ENCODE measurements at places on chromosomes 16 and 17.

- DNase-seq: no peak
Observed at GRCh38 chr17:80805032-80805751, 186.4 kb upstream of the CHMP6 start.

- peak; percentile 9 for DNase-seq
Observed at GRCh38 chr17:8326511-8327302, 12.9 kb upstream of the ODF4 start.

DNA sequence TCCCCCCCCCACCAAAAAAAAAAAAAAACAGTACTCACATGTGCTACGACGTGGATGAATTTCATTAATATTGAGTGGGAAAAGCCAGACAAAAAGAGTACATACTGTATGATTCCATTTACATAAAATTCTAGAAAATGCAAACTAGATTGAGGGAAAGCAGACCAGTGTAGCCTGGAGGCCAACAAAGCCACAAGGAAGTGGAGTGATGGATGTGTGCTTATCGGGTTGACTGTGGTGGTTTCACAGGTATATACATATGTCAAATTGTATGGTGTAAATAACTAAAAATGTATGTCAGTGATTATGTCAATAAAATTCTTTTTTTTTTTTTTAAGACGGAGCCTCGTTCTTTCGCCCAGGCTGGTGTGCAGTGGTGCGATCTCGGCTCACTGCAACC, 1.9 kb upstream of the PLD6 start:
- no peak for DNase-seq

GRCh38 chr16:10976634-10977033, 32.3 kb downstream of the CLEC16A start:
- no peak for DNase-seq

DNA sequence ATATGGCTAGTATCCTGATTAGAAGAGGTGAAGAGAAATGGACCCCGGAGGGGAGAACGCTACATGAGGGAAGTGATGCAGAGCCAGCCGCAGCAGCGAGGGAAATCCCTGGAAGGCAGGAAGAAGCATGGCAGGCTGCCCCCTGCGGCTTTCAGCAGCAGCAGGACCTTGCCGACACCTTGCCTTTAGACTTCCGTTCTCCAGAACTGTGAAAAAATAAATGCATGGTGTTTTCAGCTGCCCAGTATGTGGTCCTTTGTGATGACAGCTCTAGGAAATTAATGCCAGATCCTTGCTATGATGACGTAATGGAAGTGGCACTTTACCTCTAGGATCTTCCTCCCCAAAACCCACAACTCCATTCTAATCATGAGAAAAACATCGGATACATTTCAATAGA, 9.7 kb upstream of the ZFP1 start:
- DNase-seq: no peak

GRCh38 chr17:20009302-20010098, at the start of gene SPECC1:
Gene SPECC1, plus strand, starts transcription at chr17:20009359. Its CDS starts 87,293 bp downstream, at chr17:20096652.
- DNase-seq: peak; percentile 86

GRCh38 chr16:19804538-19805323, 79.9 kb downstream of the GPRC5B start:
- DNase-seq: no peak

DNA sequence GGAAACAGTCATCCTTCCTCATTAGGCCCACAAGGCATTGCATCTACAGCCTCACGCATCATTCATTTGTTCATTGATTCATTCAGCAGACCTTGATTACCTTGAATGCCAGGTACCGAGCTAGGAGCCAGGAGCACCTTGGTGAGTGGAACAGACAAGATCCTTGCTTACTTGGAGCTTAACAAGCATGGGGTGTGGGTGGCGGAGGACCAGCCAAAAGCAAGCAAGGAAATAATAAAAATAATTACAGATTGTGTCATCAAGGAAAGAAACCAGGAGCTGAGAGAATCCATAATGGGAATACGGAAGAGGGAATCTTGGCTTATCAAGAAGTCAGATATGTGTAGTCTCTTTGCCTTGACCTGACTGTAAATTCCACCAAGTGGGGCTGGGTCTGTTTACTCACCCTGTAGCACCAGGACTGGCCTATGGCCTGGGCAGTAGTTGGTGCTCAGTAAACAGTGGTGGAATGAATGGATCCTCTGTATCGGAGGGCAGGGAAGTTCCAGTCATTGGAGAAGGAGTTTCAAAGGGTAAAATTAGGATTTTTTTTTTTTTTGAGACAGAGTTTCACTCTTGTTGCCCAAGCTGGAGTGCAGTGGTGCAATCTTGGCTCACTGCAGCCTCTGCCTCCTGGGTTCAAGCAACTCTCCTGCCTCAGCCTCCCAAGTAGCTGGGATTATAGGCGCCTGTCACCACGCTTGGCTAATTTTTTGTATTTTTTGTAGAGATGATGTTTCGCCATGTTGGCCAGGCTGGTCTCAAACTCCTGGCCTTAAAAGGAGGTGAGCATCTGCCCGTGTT, 157.7 kb downstream of the MSI2 start:
- DNase-seq: no peak

- DNase-seq: no peak
Observed at GRCh38 chr17:41421116-41421515, 3.3 kb downstream of the KRT37 start.

DNA sequence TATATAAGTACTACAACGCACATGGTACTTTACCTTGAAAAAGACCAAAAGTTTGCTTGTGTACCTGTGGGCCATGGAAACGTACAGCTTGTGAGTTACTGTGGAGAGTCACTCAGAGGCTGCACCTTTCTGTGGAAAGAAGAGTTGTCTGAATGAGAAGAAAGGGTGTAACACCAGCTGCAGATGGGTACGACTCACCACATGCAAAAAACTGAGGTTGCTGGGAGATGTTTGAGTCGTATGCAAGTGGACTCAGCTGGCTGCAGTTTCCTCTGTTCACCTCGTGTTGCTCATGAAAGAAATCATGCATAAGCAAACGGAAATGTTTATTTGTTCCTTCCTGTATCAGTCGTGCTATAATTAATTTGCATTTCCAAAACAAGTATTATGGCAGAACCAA, 22.4 kb upstream of the DYNLRB2 start:
- DNase-seq: no peak

- DNase-seq: no peak
Observed at GRCh38 chr16:53752560-53752959, 48.6 kb downstream of the FTO start.

- DNase-seq: no peak
Observed at GRCh38 chr17:82879241-82879640, 39.4 kb upstream of the ZNF750 start.

- DNase-seq: no peak
Observed at GRCh38 chr16:35506898-35507194, 2047.4 kb downstream of the TP53TG3F start.

- no peak for DNase-seq
Observed at GRCh38 chr16:57590654-57591085, 37.8 kb upstream of the ADGRG1 start.

DNA sequence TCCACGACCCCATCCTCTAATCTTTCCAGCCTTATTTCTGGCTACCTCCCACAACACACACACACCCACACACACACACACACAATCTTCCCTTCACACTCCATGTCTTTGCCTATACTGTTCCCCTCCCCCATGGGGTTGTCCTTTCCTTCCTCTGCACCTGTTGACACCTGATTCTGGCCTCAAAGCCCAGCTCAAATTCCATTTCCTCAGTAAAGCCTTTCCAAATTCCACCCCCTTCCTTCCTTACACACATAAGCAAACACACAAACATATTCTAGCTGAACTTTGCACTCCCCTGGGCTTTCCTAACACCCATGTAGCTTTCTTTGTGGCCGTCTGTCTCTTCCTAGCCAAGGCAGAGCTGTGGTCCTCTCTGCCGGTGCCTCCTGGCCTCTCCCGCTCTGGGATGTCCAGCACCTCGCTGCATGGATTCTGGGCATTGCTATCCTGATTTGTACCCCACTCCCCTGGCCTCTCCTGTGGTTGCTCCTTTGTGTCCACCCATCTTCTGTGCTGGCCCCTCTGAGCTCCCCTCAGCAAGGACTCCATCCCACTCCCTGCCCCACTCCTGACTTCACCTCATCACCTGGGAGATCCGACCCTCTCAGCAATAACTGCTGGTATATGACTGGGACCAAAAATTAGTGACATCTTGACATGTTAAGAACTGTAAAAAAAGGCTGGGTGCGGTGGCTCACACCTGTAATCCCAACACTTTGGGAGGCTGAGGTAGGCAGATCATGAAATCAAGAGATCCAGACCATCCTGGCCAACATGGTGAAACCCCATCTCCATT, 8.4 kb upstream of the SRCIN1 start:
- no peak for DNase-seq

DNA sequence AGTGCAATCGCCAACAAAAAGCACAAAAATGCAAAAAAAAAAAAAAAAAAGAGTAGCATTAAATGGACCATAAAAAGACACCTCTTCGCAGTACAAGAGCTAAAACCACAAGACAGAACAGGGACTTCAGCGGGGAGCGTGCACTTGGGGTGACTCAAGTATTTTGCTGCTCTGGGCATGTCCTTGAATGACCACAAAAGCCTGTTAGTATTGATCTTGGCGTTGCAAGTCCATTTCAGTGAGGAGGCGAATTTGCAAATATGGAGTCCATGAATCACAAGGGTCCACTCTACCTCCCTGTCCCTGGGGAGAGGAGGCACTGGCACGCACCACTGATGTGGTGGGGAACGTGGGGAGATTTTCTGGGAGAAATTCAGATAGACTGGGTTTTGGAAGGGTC, 78.9 kb downstream of the CNGB1 start:
- DNase-seq: no peak

GRCh38 chr16:8963010-8963820, 491 bp downstream of the USP7 start:
- no peak for DNase-seq

- DNase-seq: no peak
Observed at GRCh38 chr17:49995055-49995738, at the start of gene DLX3. Gene DLX3, minus strand, starts transcription at chr17:49995224. Its CDS starts 226 bp downstream, at chr17:49994998.

- DNase-seq: no peak
Observed at GRCh38 chr17:40310882-40311391, 2.0 kb downstream of the RARA start.

DNA sequence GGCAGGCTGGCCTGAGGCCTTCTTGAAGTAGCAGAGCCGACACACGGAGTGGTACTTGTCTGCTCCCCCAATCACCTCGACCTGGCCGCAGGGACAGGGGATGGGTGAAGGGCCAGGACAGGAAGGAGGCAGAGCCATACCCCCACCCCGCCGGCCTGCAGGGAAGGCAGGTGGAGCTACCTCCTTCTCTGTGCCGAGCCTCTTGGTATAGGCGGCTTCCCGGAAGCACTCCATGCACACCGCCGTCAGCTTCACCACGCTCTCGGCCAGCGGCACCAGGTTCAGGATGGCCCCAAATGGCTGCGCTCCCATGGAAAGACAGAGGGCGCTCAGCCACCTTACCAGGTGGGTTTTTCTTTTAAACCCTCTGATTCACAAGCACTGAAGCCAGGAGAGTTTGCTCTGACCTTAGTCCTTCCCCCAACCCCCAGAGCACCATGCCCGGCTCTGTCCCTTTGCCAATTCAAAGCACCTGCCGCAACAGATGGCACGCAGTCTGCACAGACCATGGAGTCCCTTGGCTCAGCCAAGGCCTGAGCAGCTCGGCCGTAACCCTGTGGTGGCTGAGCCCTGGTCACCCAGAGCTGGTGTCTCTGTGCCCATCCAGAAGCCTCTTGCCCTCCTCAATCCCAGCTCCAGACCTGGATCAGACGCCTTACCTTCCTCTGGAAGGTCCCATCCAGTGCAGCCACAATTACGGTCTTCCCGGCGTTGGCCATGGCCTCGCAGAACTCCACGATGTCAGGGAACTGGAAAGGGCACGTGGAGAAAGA, 6.7 kb downstream of the SYNGR2 start:
- DNase-seq: peak; percentile 17

DNA sequence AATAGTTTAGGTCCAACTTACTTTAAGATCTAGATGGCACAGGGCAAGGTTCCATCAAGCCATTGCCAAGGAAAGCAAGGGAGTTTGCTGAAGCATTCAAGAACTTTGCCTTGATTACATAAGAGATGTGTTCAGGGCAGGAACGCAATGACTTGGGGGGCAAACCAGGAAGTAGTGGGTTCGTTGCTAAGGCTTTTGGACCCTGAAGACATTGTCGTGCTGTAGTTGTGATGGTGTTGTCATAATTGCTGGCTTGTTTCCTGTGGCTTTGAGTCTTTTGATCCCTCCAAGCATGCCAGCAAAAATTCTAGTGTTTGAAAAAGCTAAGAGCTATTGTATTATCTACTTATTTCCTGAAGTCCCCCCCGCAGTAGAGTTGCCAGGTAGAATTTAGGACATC, 70.7 kb upstream of the HNF1B start:
- no peak for DNase-seq

- DNase-seq: no peak
Observed at GRCh38 chr16:4700380-4700996, 7.1 kb downstream of the NUDT16L1 start.

DNA sequence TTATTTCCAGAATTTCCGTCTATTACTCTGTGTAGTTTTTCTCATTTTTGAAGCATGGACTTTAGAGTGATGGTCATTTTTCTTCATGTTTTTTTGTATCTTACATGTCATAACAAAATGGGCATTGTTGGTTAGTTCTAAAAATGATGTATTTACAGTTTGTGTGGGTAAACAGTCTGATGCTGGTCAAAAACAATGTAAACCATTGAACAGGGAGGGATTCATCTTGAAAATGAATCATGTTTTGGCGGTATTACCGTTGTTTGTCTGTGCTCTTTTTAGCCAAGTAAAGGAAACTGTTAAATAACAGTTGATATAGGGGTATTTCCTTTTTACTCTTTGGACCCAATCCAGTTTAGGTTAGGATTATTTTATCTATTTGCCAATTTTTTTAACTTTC, 315.8 kb downstream of the BCAS3 start:
- no peak for DNase-seq

GRCh38 chr17:78697554-78698343, 84.3 kb downstream of the CYTH1 start:
- DNase-seq: peak; percentile 35

DNA sequence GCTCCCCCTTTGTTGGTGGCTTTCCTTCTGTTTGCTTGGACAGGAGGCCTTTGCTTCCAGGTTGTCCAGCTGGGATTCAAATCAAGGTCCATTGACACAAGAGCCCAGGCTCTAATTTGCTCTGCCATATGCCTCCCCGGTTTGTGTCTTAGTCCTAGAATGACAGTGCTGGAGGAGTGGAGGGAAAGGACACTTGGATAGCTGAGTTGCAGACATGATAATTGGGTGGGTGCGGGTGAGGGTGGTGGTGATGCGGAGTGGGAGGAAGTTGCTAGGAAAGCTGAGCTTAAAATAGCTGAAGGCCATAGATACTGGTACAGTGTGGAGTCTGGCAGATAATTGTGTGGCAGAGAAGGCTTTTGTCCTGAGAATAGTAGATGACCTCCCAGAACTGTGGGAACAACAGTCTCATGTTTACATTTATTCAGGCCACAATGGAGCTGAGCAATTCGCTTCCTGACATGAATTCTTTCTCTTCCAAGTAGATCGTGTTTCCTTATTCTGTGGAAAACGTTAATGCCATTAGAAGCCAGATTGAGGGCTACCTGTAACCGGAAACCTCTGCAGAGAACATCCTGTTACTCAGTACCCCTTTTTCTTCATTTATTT, 23.8 kb downstream of the SEC14L1 start:
- no peak for DNase-seq

- no peak for DNase-seq
Observed at GRCh38 chr16:63361032-63361624, 1324.9 kb upstream of the CDH8 start.

All from stimulated activated naive B cell treated with anti-CD40 and anti-IgM and Interleukin-4, amounts not matched to agents 10 μg/mL and 1 μg/mL and 100 μg/mL, for 72 hours (primary cell).